ENCODE measurements at places on chromosomes 7 and 10. TPM values are rescaled to one million over a fixed set of nuclear protein-coding genes. Genes with fewer than 3 reads are reported as not detected.

GRCh38 chr10:73862011-73862410 is 12.3 kb downstream of the CAMK2G start:
- no peak for DNase-seq

GATA3 gene
- 0.25 TPM for total RNA-seq

DNA sequence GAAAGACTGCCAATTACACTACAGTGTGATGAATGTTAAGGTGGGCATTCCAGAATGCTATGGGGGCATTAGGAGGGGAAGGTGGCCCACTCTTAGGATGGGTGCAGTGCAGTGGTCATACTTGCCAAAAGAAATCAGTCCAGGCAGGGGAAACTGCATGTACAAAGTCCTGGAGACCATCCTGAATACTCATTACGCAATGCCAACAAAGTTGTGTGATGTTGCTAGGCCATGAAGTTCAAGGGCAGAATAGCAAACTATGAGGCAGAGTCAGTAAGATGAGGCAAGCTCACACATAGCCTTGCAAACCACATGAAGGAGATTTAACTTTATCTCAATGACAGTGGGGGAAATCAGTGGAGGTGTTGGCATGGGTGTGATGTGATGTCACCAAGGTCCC is 49.8 kb upstream of the SLC35B4 start:
- no peak for DNase-seq

DNA sequence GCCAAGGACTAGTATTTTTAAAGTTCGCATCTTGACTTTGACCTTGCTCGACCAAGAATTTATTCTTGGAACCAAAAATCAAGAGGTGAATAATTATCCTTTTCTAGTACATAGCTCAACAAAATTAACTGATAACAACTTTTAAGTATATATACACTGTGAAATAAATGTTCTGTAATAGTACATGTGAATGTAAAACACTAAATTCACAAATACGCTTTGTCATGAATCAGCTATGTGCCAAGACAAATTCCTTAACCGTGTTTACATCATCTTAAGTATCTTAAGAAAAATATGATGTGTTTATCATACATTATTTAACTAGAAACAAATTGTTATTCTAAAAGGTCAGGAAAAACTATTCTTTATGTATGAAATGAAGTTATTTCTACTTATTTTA is 83.3 kb downstream of the CUL2 start:
- DNase-seq = no peak

DNA sequence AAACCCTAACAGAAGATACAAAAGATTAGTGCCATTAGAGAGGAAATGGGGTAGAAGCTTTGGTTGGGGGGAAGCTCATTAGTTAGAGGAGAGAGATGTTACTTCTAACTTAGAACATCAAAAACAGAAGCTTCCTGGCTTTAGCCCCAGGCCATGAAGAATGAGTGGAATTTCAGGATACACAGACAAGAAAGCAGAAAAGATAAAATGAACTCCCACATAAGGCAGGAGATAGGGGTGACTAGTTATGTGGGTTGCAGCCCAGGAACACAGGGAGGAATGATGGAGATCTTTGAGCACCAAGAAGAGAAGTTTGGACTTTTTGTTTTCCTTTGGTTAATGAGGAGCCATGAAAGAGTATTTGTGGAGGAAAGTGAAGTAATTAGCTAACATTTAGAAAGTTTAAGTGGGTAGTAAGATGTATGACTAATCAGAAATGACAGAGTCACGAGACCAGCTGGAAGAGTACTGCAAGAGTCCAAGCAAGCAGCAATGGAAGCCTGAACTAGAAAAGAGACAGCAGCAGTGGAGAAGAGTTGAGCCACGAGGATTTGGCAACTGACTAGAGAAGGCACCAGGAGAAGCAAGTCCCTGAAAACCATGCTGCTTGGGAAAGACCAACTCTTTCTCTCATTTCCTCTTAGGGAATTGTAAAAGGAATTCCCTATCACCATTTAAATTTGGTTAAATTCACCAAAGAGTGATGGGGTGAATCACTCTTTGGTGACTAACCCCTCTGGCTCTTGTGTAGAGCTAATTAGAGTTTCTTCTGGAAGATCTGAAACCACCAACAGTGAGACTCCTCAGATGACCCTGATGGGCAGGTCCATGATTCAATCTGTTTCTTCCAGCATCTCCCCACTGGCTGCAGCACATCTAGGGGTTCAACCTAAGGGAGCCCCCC is 131.9 kb downstream of the KCNMA1 start:
- DNase-seq = no peak

Data from pulmonary artery endothelial cell (primary cell).